ENCODE measurements at places on chromosomes 1 and 21.

- DNase-seq: no peak
These were observed 4.8 kb downstream of the PDZK1IP1 start for GRCh38 chr1:47184822-47185677.

GRCh38 chr1:203746281-203746680 is 18.7 kb upstream of the LAX1 start:
- DNase-seq: no peak

GRCh38 chr21:45154511-45155508 is 80.4 kb downstream of the ADARB1 start:
- DNase-seq: no peak

GRCh38 chr21:39681845-39682244 is 63.1 kb upstream of the IGSF5 start:
- no peak for DNase-seq

GRCh38 chr1:161121042-161121650 is 3.2 kb downstream of the NIT1 start:
- no peak for DNase-seq

- DNase-seq: peak; percentile 36
These were observed 123.5 kb downstream of the PTPN14 start for GRCh38 chr1:214427871-214428277.

DNA sequence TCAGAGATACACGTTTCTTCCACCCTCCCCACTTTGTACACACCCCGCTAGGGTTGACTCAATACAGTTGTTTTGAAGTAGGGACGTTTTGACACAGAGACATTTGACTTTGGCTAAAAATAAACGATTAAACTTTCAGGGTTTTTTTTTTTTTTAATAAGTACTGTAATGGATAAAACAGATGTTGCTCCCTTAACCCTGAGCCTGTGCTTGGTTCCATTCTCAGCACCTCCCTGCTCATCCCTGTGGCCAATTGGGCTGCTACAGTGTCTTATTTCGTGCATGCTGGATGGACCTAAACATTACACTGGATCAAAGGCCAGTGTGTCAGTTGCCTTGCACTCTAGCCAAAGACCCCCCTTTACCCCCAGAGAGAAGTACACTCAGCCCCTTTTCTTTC is 16.9 kb downstream of the GRHL3 start:
- DNase-seq: no peak

GRCh38 chr1:154744352-154745035 is 125.6 kb downstream of the KCNN3 start:
- DNase-seq: no peak

DNA sequence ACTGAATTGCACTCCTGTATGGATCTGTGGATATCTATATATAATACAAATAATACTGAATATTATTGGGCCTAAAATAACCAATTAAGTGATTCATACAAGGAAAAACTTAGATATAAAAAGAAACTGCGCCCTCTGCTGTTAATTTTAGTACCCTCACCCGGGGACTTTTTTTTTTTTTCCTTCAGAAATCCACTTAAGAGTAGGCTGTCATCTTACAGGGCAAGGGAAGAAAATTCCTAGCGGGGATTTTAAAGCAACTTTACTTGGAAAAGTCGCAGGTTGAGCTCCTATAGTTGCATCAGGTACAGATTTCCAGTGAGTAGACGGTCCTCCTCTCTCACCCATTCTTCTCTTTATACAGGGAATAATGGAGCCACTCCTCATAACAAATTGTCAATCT is 1.3 kb downstream of the NTNG1 start:
- no peak for DNase-seq

DNA sequence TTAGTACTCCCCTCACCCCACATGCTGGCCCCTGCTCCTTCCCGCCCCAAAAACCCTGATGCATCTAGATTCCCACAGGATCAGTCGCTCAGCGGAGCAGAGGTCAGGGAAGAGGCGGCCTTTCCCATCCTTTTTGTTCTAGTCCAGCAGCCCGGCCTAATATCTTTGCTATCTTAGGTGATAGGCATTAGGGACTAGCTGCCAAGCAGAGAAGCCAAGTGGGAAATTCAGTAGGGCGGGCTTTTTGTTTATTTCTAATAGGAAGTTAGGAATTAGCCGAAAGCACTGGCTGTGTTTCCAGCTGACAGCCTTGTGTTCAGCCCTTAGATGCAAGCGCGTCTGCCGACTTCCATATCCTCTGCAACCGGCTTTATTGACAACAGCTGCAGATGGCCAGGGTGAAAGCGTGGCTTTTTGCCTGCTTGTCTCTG is 59.0 kb upstream of the BCAR3 start:
- DNase-seq: no peak

- DNase-seq: no peak
These were observed 3.7 kb downstream of the PEAR1 start for GRCh38 chr1:156897078-156897825.

DNA sequence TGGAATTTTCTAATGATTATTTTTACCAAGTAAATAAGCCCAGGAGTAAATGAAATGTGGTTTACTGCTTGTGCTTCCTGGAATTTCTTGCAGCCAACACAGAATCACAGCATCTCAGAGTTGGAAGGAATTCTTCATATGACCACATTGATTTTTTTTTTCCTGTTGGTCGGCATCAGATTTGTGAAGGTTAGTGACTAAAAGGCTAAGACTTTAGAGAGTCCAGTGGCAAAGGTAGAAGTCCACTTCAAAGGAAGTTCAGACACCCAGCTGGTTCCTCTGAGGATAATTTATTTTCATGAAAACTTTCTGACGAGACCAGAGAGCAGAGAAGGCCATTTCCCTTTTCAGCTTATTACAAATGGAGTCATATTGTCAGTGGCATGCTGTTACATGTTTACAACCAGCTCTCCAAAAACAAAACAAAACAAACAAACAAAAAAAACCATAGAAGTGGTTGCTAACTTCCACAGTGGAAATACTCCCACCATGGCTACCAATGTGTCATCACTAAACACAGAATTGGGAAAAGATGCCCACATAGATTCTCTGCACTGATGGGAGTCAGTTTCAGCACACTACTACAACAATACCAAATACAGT is 77.2 kb upstream of the CDC42BPA start:
- no peak for DNase-seq

GRCh38 chr1:233710031-233710430 is 96.1 kb downstream of the KCNK1 start:
- no peak for DNase-seq

GRCh38 chr21:14523234-14523633 is 22.9 kb downstream of the SAMSN1 start:
- DNase-seq: peak; percentile 33

GRCh38 chr1:169651035-169651434 is 21.1 kb upstream of the SELP start:
- no peak for DNase-seq

DNA sequence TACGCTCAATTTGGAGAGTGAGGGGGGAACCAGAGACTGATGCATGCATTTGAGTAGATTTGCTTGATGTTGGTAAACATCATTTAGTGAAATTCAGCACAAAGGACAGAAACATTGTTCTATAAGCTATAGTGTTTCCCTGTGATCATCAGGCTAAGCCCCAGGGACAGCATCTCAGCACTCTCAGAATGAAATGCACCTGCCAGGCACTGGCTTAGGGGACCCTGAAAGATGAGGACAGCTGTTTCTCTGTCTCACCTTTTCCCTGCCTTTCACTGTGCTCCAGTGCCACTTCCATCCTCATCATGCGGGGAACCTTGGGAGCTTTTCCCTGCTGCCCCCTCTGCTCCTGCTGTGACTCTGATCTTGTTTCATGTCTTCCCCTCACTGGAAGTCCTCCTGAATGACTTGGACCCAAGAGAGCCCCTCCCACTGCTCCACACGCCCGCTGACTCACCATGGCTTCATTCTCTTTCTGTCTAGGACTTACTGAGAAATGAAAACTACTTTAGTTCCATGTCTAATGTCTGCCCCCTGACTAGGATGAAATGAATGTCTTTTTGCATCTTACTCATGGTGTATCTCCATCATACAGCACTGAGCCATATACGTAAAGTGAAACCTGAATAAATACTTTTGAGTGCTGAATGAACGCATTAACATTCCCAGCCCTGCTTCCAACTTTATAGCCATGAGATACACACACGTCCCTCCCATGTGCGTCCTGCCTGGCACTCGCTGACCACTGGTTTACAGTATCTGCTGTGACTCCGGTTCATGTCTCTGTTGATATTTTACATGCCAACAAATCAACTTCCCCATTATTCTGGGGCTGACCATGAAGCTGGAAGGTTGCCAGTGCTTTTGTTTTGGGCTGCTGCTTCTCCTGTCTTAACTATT is 182.0 kb downstream of the PCP4 start:
- DNase-seq: no peak

DNA sequence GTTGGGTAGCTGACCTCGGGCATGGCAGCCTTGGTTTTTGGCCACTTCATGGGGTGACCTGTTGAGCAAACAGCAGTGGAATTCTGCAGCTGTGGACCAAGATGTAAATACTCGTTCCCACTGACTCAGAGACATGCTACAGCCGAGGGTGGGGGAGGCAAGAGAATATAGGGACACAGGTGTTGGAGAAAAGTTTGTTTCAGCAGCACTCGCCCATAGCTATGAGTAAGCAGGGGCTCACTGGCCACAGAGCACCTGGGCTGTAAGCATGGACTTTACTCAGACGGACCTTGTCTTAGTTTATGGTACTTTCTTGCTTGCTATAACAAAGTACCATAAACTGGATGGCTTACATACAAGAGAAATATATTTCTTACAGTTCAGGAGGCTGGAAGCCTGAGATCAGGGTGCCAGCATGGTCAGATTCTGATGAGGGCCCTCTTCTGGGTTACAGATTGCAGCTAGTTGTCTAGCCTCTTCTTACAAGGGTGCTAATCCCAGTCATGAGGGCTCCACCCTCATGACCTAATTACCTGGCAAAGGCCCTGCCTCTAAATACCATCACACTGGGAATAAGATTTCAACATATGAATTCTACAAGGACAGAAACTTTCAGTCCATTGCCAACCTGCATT is 437.2 kb upstream of the DAB1 start:
- DNase-seq: no peak

- no peak for DNase-seq
These were observed 61.9 kb upstream of the ADAM30 start for GRCh38 chr1:119958223-119958622.

DNA sequence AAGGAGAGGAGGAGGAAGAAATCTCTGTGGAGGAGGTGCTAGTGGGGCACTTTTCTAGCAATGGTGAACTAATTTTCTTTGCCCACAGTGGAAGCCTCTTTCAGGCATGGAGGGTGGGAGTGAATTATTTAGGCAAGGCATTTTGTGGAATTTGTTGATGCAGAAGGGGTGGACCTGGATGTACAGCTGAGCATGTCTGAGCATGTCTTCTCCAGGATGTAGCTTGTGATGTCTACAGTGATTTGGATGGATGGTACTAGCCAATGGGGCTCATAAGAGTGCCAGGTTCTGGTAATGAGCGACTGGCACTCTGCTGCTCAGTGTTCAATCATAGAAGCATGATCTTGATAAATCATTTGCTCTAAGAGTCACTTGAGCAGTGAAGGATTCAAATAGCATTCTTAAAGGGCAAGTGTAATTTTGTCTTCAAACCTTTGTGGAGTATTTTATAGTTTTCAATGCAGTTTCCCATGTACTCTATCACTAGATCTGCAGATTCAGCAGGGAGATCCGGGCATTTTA is 153.9 kb upstream of the LMO4 start:
- no peak for DNase-seq

GRCh38 chr21:14526199-14526598 is 19.9 kb downstream of the SAMSN1 start:
- no peak for DNase-seq

- DNase-seq: no peak
These were observed 44.5 kb upstream of the BMP8B start for GRCh38 chr1:39833121-39833520.

GRCh38 chr21:34619841-34620665 is 5.1 kb upstream of the RCAN1 start:
- DNase-seq: no peak

GRCh38 chr1:109658533-109659042 is 2.7 kb downstream of the GSTM4 start:
- no peak for DNase-seq

DNA sequence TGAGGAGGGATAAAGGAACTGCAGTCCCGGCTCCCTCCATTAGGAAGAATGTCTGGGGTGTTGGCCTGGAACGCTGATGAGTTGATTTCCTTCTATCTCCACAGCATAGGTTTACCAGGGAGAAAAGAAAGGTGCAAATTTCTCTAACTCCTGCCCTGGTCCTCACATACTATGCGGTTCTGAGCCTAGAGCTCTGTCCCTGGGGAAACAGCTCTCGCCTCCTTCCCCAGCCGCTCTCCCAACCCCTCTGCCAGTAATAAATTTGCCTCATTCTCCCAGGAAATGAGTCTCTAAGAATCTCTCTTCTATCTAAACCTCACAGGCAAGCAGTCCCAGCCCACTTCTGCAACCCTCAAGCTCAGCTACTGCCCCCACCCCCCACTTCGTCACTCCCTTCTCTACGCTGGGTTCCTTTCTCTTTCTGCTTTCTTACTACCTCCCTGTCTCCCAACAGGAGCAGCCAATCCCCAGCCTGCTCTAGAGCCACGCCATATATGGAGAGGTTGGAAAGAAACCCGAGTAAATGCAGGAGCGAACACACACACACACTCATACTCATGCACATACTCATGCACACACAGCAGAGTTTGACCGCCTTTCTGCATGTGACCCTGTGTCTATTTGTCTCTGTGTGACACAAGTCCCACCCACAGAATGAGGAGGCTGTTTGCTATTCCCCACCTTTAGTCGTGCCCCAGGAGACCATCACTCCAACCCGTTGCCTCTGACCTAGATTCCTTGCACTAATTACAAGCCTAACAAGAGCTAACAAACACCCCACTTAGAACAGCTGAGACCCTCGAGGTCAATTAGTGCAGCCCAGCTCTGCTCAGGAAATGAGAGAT is 13.4 kb downstream of the PLEKHO1 start:
- DNase-seq: no peak

GRCh38 chr1:96364576-96364975 is 357.0 kb upstream of the PTBP2 start:
- DNase-seq: no peak

DNA sequence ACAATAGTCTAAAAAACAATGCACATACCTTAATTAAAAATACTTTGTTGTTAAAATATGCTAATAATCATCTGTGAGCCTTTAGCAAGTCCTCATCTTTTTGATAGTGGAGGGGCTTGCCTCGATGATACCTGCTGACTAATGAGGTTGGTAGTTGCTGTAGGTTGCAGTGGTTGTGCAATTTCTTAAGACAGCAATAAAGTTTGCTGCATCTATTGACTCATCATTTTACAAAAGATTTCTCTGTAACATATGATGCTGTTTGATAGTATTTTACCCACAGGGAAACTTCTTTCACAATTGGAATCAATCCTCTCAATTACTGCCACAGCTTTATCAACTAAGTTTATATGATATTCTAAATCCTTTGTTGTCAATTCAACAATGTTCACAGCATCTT is 7.6 kb downstream of the C1orf87 start:
- no peak for DNase-seq
